Transverse colon (tissue), 4 donors: ENCODE measurements at places on chromosomes 6 and 20. TPM values are rescaled to one million over a fixed set of nuclear protein-coding genes. Genes with fewer than 3 reads are reported as not detected.
A peak's percentile ranks its signal among the peaks of the same experiment; 100 is the strongest.

AVP gene
- not detected for total RNA-seq

FOXA2 gene
- 11.7 TPM for total RNA-seq

JPH2 gene
- 9.8 TPM for total RNA-seq

DNA sequence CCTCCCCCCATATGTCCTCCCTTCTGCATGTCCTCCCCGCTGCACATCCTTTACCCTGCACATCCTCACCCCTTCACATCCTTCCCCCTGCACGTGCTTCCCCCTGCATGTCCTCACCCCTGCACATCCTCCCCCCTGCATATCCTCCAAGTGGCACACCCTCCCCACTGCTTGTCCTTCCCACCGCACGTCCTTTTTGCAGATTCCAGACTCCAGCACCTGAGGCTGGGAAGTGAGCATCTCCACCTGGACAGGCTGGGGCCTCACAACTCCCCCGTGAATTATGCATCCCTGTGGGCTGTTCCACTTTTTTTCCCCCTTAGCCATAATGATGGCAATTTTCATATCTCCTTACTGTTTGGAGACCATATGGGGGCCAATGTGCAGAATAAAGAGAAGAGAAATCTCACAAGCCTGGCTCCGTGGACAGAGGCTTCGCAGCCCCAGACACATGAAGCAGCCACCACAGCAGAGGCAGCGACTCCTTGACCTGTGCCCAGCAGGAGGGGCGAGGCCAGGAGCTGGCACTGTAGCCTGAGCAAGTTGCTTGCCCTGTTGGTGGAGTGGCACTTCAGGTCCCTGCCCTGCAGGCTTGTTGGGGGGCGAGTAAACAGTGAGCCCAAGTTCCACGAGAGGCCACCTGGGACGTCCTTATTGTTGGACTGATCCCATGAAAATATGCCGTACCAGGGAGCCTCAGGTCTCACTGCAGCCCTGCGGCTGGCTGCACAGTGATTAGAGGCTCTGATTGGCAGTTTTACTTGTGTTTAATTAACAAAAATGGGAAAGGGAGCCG, 113.1 kb downstream of the SYNDIG1 start:
- no peak for DNase-seq
- no peaks in the 10 kb centered on the region for H3K36me3 ChIP-seq
- no peaks in the 10 kb centered on the region for H3K27me3 ChIP-seq
- no peaks in the 10 kb centered on the region for H3K4me1 ChIP-seq
- H3K27ac ChIP-seq = no peak overlapping the region
- H3K4me3 ChIP-seq = no peak overlapping the region

- H3K4me1 ChIP-seq = peaks cover 12% of the 10 kb centered on the region
- H3K27ac ChIP-seq = no peak overlapping the region
- no peak overlapping the region for H3K4me3 ChIP-seq
- H3K36me3 ChIP-seq = no peaks in the 10 kb centered on the region
- DNase-seq = no peak
Observed at GRCh38 chr6:157268396-157268795, 54.9 kb downstream of the TMEM242 start.

DNA sequence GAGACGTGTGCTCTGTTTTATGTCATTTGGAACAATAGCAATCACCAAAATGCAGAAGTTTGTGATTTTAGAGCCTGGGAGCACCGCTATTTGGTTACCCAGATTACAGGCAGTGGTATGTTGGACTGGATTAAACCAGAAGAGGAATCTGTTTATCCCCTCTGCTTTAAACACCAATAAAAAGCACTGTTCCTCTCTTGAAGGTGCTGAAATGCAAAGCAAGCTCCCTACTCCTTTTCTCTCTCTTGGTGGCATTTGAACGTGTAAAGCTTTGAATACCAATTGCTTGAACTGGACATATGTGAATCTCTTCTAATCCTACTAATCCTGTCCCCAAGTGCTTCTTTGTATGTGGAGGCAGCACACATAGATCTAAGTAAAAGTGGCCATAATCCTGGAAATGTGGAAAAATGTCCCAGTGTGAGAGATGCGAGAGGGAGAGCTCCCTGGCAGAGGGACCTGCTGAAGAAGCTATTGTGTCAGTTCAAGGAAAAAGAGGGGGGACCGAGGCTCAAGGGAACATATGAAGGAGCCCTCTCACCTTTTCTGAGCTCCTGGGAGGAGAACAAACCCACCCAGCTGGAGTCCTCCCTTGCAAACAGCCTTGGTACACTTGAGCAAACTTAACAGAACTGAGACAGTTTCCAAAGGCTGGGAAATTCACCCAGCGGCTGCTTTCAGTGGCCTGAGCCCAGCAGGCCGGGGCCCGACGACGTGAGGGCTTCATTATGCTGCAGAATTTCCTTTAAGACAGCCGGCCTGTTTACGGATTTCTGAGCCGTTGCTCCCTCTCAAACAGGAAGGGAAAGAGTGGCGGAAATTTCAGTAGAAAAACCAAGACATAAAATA, 18.8 kb upstream of the OLIG3 start:
- DNase-seq = no peak
- no peaks in the 10 kb centered on the region for H3K36me3 ChIP-seq
- H3K4me1 ChIP-seq = no peaks in the 10 kb centered on the region
- H3K27ac ChIP-seq = no peak overlapping the region
- H3K27me3 ChIP-seq = peaks cover 99% of the 10 kb centered on the region
- H3K4me3 ChIP-seq = no peak overlapping the region

DNA sequence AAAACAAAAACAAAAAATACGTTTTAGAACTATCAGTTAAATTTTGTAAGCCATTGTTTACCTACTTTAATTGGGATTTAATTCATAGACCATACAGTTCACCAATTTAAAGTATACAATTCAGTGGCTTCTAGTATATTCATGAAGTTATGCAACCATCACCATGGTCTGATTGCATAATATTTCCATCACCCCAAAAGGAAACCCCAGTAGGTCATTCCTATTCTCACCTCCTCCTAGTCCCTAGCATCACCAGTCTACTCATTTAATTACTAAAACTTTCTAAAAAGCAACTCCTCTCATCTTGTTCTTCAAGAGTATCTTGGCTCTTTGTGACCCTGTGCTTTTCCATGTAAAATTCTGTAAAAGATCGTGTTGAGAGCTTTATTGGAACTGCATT, 60.2 kb downstream of the ASXL1 start:
- H3K27ac ChIP-seq = no peak overlapping the region
- no peaks in the 10 kb centered on the region for H3K36me3 ChIP-seq
- peaks cover 24% of the 10 kb centered on the region for H3K4me1 ChIP-seq
- no peaks in the 10 kb centered on the region for H3K27me3 ChIP-seq
- DNase-seq = no peak
- no peak overlapping the region for H3K4me3 ChIP-seq

DNA sequence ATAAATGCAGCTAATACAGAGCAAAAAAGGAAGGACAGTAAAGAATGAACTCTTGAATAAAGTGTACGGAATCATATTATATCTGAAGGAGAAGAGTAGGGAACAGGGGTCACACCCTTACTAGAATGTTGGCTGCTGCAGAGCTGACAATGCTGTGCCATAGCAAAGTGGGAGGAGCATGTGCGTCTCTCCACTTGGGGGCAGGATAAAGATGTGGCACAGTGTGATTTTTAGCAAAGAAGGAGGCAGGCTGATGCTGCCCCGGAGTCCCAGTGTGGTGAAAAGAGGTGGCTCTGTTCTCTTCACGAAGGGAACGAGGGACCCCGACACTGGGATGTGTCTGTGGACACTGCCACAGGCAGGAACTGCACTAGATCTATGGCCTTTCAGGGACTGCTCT, 67.5 kb downstream of the INSM1 start:
- no peak for DNase-seq
- no peak overlapping the region for H3K27ac ChIP-seq
- H3K27me3 ChIP-seq = no peaks in the 10 kb centered on the region
- H3K4me1 ChIP-seq = peaks cover 11% of the 10 kb centered on the region
- H3K4me3 ChIP-seq = no peak overlapping the region
- H3K36me3 ChIP-seq = no peaks in the 10 kb centered on the region

GRCh38 chr6:52230685-52231084, 13.6 kb downstream of the IL17F start:
- no peak overlapping the region for H3K27ac ChIP-seq
- H3K4me3 ChIP-seq = no peak overlapping the region
- H3K36me3 ChIP-seq = no peaks in the 10 kb centered on the region
- DNase-seq = no peak
- H3K27me3 ChIP-seq = no peaks in the 10 kb centered on the region

DNA sequence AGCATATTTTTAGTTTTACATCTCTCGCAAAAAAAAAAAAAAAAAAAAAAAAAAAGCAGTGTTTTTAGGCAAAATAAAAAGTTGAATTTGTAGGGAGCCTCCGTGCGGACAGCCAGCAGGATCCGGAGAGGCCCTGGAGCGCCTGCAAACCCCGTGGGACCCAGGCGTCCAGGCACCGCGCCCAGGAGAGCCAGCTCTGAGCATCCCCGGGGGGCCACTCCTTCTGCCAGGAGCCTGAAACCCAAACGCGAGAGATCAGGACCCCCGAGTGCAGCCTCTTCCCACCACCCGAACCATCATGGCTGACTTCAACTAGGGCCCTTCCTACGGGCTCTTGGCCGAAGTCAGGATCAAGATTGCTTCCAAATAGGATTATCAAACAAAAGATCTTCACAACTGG, 54.1 kb upstream of the LY86 start:
- H3K27me3 ChIP-seq = peaks cover 16% of the 10 kb centered on the region
- no peaks in the 10 kb centered on the region for H3K4me1 ChIP-seq
- no peaks in the 10 kb centered on the region for H3K36me3 ChIP-seq
- H3K27ac ChIP-seq = no peak overlapping the region

DNA sequence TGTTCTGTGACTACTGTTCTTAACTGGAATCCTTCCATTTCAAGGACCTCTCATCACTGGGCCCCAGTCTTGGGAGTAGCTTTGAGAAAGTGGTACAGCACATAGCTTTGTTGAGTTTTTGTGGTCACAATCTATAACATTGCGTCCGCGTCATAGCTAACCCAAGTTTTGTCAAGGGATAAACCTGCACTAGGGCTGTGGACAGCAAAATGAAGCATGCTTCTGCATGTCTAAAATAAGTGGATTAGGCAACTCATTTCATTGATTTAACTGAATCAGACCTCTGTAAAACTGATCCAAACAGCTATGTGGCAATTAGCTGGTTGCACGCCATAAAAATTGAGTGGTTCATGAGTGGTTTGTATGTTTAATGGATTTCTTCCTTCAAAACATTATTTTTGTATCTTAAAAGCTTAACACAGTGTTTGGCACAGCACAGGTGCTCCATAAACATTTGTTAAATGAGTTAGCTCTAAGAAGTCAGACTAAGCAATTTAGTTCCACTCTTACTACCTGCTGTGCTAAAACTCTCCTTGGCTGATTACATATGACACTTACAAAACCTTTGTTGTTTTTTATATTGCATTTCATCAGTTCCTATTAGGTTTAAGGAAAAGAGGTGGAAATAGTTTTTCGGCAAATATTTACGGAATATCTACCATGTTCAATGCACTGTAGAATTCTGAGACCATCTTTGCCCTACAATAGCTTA, 160.3 kb upstream of the ATXN1 start:
- no peaks in the 10 kb centered on the region for H3K4me1 ChIP-seq
- no peak overlapping the region for H3K27ac ChIP-seq
- H3K36me3 ChIP-seq = no peaks in the 10 kb centered on the region
- peaks cover 5% of the 10 kb centered on the region for H3K27me3 ChIP-seq
- no peak for DNase-seq

- H3K27me3 ChIP-seq = no peaks in the 10 kb centered on the region
- H3K4me3 ChIP-seq = no peak overlapping the region
- no peak overlapping the region for H3K27ac ChIP-seq
- H3K36me3 ChIP-seq = no peaks in the 10 kb centered on the region
- DNase-seq = no peak
Observed at GRCh38 chr6:145318952-145319351, 416.4 kb downstream of the EPM2A start.

DNA sequence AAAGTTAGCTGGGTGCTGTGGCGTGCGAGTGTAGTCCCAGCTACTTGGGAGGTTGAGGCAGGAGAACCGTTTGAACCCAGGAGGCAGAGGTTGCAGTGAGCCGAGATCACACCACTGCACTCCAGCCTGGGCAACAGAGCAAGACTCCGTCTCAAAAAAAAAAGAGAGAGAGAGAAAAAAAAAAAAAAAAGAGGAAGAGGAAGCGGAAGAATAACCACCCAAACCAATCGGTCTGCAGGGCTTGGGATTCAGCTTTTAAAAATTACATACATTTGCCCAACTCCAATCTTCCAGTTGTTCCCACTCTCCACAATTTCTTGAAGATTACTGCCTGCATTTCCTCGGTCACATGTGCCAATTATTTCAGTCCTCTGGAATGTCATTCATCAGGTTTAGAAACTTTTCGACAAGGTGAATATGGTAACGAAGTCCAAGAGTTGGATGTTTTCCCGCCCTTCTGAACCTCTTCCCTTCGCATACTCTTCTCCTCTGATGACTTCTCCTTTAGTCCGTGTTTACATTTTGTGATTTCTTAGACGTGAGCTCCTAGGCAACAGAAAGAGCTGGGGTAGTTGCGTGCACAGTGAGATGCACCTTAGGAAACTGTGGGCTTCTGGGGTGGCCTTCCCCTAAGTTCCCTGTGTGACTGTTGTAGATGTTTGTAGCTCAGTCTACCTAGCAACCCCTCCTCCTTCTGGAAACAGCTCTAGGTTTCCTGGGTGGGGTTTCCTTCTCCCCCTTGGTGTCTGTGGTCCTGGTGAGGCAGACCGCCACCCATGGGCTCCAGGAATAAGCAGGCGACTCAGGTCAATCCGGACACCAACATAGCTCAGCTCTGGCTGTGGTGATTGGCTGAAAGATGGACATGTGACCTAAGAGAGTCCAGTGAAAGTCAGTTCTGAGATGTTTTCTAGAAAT, 63.0 kb upstream of the NCOA3 start:
- peak; percentile 30 for DNase-seq
- no peak overlapping the region for H3K4me3 ChIP-seq

GRCh38 chr6:98894810-98895209, 52.9 kb downstream of the FBXL4 start:
- H3K27me3 ChIP-seq = no peaks in the 10 kb centered on the region
- H3K27ac ChIP-seq = no peak overlapping the region
- no peaks in the 10 kb centered on the region for H3K36me3 ChIP-seq
- no peak overlapping the region for H3K4me3 ChIP-seq
- H3K4me1 ChIP-seq = no peaks in the 10 kb centered on the region

DNA sequence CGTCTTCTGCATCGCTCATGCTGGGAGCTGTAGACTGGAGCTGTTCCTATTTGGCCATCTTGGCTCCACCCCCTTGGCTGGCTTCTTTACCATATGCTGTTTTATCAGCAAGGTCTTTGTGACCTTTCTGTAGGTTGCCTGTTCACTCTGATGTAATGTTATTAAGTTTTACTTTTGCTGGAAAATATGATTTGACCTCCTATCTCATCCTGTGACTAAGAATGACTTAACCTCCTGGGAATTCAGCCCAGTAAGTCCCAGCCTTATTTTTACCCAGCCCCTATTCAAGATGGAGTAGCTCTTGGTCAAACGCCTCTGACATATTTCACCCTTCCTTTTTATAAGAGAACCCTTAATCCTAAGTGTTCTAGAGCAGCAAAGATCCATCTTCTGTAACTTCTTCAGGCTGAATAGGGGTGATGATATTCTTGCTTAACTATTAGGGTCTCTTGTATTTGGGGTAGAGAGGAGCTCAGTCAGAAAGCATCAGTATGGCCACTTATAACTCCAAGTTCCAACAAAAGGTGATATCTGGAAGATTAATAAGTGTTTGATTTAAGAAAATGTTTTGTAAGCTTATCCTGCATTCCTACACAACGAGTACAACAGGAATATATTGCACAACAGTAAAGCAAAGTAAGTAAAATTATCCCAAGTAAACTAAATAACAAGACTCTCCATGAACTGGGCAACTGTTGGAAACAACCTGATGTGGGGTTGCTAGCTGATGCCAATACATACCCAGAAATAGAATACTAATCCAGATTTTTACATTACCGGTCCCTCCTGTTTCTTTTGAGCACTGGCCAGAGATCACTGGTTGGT, 23.1 kb upstream of the HMGN3 start:
- DNase-seq = no peak
- no peak overlapping the region for H3K4me3 ChIP-seq
